ENCODE measurements at places on chromosomes 2 and 18. TPM values are rescaled to one million over a fixed set of nuclear protein-coding genes. Genes with fewer than 3 reads are reported as not detected.

The ARHGAP28 gene
- total RNA-seq = 22.8 TPM

The SALL3 gene
- total RNA-seq = not detected

The REG3A gene
- total RNA-seq = not detected

The COL4A3 gene
- 0.32 TPM for total RNA-seq

The SLC30A3 gene
- not detected for total RNA-seq

The NT5C1B gene
- total RNA-seq = not detected

DNA sequence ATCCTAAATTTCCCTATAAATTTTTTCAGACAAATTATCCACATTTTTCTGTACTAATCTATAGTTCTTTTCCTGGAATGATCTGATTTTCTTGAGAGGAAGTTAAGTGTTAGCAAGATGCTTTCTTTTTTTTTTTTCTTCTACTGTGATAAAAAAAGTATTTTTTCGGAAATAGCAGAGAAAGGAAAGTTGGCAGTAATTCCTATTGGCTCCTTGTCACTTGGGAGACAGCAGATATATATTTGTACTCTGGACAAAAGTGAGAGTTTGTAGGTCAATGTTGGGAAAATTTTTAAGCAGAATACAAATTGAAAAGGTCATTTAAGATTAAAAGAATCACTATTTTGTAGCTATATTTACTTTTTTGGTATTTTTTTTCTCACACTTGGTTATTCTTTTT lies 635.7 kb upstream of the NRXN1 start:
- no peaks in the 10 kb centered on the region for H3K36me3 ChIP-seq
- no peaks in the 10 kb centered on the region for H3K27me3 ChIP-seq
- DNase-seq = no peak
- H3K4me1 ChIP-seq = no peaks in the 10 kb centered on the region
- H3K27ac ChIP-seq = no peak overlapping the region
- H3K4me3 ChIP-seq = no peak overlapping the region

DNA sequence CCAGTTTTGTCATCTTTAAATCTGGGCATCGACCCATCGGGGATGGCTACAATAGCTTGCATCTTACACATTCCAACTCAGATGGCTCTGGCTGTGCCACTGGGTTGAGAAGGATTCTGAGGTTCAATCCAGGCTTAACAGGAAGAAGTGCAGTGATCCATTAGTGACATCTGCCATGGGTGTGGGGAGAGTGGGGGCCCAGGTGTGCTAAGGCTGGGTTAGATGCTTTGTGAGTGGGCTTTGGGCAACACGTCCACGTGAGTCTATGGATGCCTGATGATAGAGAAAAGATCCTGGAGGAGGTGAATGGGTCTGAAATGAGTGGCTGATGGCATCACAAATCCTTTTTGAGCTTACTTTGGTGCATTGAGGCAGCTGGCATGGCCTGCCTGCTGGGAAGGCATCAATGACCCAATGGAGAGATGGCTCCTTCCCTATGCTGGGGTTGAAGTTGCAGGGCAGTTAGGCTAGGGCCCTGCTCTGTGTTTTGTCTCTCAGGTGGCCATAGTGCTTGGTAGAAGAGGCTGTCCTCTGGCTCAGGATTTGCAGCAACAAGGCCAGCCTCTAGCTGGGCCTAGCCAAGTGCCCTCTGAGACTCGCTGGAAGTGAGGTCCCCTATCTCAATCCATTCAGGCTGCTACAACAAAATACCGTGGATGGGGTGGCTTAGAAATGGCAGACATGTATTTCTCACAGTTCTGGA lies 56.7 kb downstream of the HS1BP3 start:
- no peaks in the 10 kb centered on the region for H3K36me3 ChIP-seq
- H3K4me3 ChIP-seq = no peak overlapping the region
- peak overlapping the region; percentile 75 for H3K27ac ChIP-seq
- no peaks in the 10 kb centered on the region for H3K27me3 ChIP-seq
- H3K4me1 ChIP-seq = peaks cover 66% of the 10 kb centered on the region

Measured in osteocyte (in vitro differentiated cells).